ENCODE measurements at places on chromosomes 12 and 14. TPM values are rescaled to one million over a fixed set of nuclear protein-coding genes. Genes with fewer than 3 reads are reported as not detected.

The LRRIQ1 gene
- total RNA-seq = 2.0 TPM

The TEX52 gene
- total RNA-seq = not detected

The MFAP5 gene
- total RNA-seq = not detected

The P2RX2 gene
- total RNA-seq = not detected

The COL2A1 gene
- total RNA-seq = 469 TPM

The MYF6 gene
- total RNA-seq = not detected

The SLC41A2 gene
- total RNA-seq = 11.7 TPM

The ZNF384 gene
- 39.4 TPM for total RNA-seq

The ATL1 gene
- total RNA-seq = 1.5 TPM

The FGD4 gene
- 3.8 TPM for total RNA-seq

The FZD10 gene
- 0.14 TPM for total RNA-seq

The MMP19 gene
- total RNA-seq = not detected

The DPF3 gene
- total RNA-seq = 40.8 TPM

The RPGRIP1 gene
- total RNA-seq = not detected

The HOXC10 gene
- total RNA-seq = not detected

The GLIPR1L1 gene
- not detected for total RNA-seq

The FLVCR2 gene
- 1.8 TPM for total RNA-seq

The TRIP11 gene
- 7.3 TPM for total RNA-seq

The EIF2B1 gene
- total RNA-seq = 144 TPM

The TSPAN19 gene
- 0.06 TPM for total RNA-seq

Data from cardiac muscle cell (in vitro differentiated cells and primary cell).